ENCODE measurements at places on chromosomes 13 and 19.

DNA sequence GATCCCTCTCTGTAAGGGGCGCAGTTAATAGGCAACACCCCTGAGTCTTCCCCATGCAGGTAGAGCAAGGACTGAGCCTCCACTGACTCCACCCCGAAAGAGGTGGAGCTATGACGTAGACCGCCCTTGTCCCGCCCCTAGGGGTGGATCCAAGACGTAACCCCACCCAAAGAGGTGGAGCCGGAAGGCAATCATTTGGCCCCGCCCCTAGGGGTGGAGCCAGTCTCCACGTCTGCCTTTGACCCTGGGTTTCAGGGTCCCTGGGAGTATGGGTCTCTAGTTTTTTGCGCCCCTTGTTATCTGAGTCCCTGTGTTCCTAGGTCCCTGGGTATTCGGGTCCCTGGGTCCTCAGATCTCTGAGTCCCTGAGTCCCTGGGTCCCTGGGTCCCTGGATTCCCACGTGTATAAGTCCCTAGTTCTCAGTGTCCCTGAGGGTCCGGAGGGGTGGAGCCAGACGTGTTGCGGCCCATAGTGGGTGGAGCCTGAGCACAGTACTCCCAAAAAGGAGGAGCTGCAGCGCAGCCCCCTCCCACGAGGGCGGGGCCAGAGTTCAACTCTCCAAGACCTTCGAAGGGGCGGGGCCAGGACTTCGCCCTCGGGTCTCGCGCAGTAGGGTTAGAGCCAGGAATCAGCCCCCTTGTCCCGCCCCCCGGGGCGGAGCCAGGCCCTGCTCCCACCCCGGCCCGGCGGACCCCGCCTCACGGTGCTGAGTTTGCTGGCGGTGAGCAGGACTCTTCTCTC lies 5.3 kb downstream of the DENND1C start:
- no peak for DNase-seq

GRCh38 chr19:34484328-34484727 lies 2.8 kb downstream of the WTIP start:
- DNase-seq = no peak

DNA sequence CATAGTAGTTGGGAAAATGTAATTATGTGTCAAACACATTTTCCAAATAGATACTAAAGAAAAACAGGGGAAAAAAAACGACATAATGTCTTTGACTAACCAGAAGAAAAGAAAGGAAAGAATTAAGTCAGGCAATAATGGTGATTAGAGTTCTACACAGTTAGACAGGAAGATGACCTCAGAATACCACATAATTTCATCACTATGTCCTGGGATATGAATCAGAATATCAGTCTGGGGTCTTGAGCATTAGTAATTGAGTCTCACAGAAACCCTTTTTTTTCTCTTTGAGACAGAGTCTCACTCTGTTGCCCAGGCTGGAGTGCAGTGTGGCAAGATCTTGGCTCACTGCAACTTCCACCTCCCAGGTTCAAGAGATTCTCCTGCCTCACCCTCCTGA lies 503.4 kb downstream of the SLITRK1 start:
- DNase-seq = no peak

DNA sequence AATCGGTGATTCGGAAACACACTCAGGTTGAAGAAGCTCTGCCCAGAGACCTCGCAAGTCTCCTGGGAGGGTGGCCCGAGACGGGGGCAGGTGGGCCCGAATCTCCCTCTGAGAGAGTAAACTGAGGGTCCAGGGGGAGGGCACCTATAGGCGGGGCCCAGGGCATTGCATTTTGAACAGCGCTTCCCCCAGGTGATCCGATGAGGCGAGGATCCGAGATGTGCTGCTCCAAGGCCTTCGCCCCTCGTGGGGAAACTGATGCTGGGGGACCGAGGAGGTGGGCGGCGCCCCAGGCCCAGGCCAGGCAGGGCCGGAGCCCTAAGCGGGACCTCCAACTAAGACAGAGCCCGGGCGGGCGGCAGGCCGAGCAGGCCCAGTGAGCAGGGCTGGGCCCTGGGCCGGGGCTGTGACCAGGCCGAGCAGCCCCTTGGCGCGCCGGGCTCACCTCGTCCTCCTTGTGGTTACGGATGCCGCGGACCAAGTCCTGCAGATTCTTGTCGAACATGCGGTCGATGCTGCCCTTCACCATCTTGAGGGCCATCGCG lies 500 bp downstream of the AP3D1 start:
- DNase-seq = no peak

GRCh38 chr13:110324026-110324749 lies 17.1 kb downstream of the COL4A2 start:
- no peak for DNase-seq

All from AML-193 (cell line).